Kidney (tissue), 22 donors: ENCODE measurements at places on chromosomes 3 and 15. TPM values are rescaled to one million over a fixed set of nuclear protein-coding genes. Genes with fewer than 3 reads are reported as not detected.

CALML4 gene
- total RNA-seq: 17.4 TPM

CLEC3B gene
- total RNA-seq: 45.3 TPM

GTPBP8 gene
- 13.7 TPM for total RNA-seq

TMEM45A gene
- total RNA-seq: 3.4 TPM

STRIT1 gene
- total RNA-seq: not detected

TM4SF1 gene
- total RNA-seq: 173 TPM

APEH gene
- 143 TPM for total RNA-seq

TNNC1 gene
- 2.2 TPM for total RNA-seq

CACNA1D gene
- total RNA-seq: 35.7 TPM

KNL1 gene
- total RNA-seq: 1.1 TPM

TRPM1 gene
- not detected for total RNA-seq
